Esophagus squamous epithelium (tissue), 5 donors: ENCODE measurements at places on chromosomes 6 and 20.

- no peak for DNase-seq
Observed at GRCh38 chr20:23058240-23058639, 8.8 kb upstream of the THBD start.

DNA sequence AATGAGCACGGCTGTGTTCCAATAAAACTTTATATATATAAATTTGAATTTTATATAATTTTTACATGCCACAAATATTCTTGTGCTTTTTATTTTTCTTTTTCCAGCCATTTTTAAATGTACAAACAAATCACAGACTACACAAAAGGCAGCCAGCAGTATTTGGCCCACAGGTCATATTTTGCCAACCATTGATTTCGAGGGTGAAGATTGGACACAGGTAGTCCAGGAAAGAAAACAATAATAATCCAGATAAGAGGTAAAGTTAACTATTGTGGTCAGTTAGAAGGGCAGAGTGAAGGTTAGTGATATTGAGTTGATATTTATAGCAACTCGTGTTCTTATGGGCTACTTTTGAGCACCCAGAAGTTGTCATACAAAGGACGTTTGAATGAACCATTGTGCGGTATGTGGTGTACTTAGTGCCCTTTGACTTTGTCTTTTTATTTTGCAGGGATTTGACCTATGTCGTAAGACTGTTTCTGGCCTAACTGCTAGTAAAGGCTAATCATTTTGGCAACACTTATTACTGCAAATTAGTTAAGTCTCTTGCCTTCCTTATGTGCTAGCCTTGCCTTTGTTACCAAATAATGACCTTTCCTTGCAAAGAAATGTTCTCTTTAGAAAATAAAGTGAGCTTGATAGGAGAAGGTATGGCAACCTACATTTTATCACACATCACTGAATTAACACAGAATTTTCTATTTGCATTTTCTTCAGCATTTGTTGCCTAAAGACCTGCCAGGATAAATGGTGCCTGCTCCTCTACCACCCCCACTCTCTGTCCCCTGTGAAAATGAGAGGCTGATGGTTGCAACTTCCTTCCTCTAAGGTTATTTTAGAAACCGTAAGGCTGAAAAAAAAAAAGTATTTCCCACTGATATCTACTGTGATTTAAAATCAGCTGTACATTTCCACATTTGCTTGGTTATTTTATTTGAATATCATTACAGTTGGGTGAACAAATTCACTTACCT is 493.9 kb upstream of the SOX4 start:
- DNase-seq = no peak

- no peak for DNase-seq
Observed at GRCh38 chr20:5674176-5674660, 76.0 kb upstream of the SHLD1 start.

GRCh38 chr6:21138336-21139069 is 455.0 kb upstream of the SOX4 start:
- DNase-seq = no peak

DNA sequence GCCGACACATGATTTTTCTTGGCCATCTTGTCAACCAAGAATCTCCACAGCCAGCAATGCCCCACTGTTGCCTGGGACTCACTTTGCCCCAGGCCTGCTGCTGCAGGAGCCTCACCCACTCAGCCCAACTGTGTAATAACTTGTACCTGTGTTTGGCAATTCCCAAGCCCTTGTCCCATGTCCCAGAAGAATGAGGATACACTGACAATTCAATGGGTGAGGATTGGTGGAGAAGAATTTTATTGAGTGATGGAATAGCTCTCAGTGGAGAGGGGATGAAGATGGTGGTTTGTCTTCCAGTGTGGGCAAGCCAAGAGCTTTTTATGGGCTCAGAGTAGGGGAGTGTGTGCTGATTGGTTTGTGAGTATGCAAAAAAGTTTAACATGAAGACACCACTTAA is 861.9 kb downstream of the TFAP2A start:
- DNase-seq = no peak

DNA sequence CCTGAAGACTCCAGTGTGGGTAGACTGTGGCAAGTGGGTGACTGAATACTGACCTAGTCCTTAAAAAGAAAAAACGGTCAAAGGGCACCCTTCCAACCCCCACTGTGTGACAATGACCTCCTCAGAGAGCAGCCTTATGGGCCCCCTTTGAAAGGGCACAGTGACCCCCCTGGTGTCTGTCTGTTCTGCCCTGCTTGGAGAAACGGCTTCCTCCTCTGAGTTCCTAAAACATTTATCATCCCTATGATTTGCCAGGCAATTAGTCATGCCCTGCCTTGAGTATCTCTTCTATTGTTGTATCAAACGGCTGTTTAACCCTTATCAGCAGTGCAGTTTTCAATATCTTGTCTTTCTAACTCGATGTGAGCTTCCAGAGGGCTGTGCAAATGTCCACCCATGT is 21.0 kb upstream of the STX16 start:
- DNase-seq = no peak

DNA sequence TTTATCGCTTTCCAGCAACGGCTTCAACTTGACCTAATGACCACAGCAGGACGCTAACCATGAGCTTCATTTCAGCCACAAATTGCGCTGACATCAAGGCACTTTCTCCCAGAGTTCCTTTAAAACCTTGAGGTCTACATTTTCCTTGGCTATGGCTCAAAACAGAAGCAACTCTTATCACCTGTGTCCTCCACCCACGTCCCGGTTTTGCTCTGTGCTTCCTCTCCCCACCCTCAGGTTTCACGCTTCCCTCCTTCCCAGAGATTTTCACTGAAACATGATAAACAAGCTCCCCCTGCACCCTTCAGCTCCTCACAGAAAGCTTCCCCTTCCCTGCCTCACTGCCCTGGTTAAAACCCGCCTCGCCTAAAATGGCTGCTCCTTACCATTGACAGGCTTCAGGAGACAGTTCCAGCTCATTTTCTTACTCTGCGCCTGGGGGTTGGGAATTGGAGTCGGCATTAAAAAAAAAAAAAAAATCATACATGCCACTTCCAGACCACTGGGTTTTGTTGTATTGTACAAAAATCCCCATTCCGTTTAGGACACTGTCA is 229.5 kb downstream of the UBE3D start:
- no peak for DNase-seq

DNA sequence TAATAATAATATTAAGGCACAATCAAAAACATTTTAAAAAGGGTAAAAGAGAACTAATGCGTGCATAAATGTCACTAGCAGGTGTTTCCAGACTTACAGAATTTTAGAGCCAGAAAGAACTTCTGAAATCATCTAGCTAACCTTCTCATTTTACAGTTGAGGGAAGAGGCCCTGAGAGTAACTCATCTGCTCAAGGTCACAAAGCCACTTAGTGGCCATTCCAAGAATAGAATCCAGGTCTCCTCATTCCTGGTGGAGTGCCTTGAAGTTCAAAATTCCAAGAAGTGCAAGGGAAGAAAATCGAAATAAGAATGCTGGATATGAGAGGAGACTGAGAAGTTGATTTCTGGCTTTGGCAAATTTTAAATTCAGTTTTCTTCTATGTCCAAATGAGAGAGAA is 3.2 kb upstream of the KIAA0408 start:
- no peak for DNase-seq

DNA sequence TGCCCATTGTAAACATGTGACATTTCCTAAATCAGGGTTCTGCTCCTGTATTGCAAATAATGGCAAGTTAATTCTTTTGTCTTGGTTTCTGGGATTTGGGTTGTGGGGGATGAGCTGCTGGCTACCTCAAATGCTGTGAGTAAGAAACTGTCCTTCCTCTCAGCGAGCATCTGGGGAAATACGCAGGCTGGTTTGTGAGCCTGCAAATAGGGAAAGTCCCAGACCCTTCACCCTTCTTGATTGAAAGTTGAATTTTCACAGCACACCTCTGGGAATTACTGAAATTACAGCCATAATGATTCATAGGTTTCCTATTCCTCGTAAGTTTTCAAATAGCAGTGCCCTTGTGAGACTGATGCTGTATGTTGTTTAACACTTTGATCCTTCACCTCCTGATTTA is 138.1 kb downstream of the TBXT start:
- DNase-seq = no peak

DNA sequence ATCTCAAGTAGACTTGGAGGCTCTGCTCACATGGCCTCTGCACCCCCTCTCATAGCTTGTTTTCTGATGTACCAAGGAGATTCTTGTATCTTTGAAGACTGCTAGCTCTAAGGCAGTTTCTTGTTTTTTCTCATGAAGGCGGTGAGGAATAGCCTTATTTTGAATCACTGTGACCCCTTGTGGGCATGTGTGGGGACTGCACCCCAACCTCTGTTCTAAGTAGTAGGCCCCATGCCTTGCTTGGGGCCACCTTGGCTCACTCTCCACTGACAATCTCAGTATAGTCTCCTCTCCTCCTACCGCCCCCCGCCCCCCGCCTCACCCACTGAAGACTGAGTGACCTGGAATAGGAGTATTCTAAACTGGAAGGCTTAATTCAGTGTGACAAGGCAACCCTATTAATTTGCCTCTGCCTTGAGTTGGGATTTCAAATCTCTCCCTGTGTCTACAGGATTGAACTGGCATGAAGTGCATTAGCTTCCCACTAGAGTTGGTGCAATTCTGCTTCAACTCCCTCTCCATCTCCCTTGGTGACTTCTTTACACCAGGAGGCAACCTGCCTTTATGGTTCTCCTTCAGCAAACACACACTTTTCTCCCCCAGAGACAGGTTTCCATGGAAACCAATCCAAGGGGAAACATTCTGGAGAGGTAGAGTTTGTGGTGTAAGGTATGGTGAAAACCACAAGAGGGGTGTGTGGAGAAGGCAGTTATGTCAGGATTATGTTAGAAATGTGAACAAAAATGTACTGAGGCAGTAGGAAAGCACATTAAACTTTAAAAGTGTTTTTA is 75.4 kb upstream of the ECI2 start:
- DNase-seq = no peak

- no peak for DNase-seq
Observed at GRCh38 chr6:127058027-127058426, 60.4 kb upstream of the RSPO3 start.

DNA sequence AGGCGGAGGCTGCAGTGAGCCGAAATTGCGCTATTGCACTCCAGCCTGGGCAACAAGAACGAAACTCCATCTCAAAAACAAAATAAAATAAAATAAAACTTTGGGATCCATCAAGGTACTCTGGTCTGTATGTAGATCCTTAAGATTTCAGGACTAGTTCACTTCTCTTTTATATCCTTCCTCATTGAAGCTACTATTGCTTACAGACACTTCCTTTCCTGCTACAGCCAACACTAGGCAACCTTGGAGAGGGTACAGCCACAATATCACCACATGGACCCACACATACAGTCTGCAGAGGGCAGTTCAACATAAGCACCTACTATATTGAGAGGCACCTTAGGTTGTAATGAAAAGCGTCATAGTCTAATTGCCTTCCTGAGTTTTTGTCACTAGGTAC is 113.3 kb downstream of the ATXN1 start:
- DNase-seq = no peak
